ENCODE measurements at places on chromosomes 12 and 14. TPM values are rescaled to one million over a fixed set of nuclear protein-coding genes. Genes with fewer than 3 reads are reported as not detected.

The CELA1 gene
- not detected for total RNA-seq

The MYH6 gene
- not detected for total RNA-seq

The LRRC9 gene
- total RNA-seq = not detected

The ST8SIA1 gene
- total RNA-seq = 17.4 TPM

The NRIP2 gene
- total RNA-seq = 10.0 TPM

The ESPL1 gene
- total RNA-seq = under 0.01 TPM

DNA sequence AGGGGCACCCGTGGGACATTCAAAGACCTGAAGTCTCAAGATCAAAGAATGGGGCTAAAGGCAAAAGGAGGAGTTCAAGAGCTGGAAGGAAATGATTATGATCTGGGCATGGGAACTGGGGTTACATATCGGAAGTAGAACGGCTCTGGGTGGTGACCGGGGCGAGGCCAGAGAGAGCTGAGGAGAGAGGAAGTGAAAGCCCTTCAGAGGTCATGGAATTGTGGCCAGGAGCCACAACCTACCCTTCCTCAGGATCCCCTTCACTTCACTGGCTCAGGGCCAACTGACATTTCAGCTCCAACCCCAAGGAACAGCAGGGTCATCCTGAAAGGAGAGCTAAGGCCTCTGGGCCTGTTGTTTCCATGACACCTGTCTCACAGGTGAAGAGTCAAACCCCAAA, 57.8 kb downstream of the GALNT16 start:
- no peak overlapping the region for H3K4me3 ChIP-seq
- H3K27me3 ChIP-seq = no peaks in the 10 kb centered on the region
- no peaks in the 10 kb centered on the region for H3K36me3 ChIP-seq
- DNase-seq = no peak
- H3K4me1 ChIP-seq = peaks cover 15% of the 10 kb centered on the region

- H3K36me3 ChIP-seq = peaks cover 14% of the 10 kb centered on the region
- H3K27me3 ChIP-seq = no peaks in the 10 kb centered on the region
- no peak overlapping the region for H3K4me3 ChIP-seq
- H3K4me1 ChIP-seq = peaks cover 1% of the 10 kb centered on the region
Observed at GRCh38 chr14:50647753-50648152, 20.4 kb downstream of the SAV1 start.

DNA sequence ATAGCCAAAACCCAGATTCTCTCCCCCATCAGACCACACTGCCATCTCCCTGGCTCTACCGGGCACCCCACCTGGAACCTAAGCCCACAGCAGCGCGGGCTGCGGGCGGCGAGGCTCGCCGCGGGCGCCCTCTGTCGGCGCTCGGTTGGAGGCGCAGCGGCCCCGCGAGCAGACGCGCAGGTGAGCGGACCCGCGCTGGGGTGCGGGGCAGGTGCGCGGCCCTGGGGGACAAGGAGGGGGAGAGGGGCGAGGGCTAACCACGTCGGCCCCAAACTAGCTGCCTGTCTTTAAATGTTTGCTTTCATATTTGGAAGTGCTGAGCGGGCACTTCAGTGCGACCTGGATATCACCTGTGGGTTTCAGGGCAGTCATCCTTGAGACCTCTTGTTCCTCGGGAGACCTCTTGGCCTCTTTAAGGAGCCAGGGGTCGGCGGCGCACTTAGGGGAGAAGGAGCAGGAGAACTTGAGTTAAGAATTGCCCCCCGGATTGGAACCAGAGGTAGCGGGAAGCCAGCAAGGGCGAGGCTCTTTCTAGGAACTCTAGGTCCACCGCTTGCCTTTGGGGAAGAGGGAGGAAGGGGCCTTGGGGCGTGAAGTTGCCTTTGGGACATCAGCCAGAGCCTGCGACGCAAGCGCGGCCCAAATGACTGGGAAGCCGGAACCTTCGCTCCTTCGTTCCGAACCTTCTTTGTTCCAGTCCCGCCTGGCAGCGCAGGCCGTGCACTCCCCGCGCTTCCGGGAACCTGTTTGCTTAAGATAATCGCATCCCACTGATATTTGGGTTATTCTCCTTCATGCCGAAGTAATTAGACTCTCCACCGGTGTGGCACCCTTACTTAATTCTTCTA, 78.7 kb downstream of the NEDD1 start:
- H3K4me3 ChIP-seq = peak overlapping the region; percentile 46
- no peak for DNase-seq
- no peak overlapping the region for H3K27ac ChIP-seq
- H3K4me1 ChIP-seq = peaks cover 12% of the 10 kb centered on the region
- H3K27me3 ChIP-seq = peaks cover 17% of the 10 kb centered on the region
- no peaks in the 10 kb centered on the region for H3K36me3 ChIP-seq

DNA sequence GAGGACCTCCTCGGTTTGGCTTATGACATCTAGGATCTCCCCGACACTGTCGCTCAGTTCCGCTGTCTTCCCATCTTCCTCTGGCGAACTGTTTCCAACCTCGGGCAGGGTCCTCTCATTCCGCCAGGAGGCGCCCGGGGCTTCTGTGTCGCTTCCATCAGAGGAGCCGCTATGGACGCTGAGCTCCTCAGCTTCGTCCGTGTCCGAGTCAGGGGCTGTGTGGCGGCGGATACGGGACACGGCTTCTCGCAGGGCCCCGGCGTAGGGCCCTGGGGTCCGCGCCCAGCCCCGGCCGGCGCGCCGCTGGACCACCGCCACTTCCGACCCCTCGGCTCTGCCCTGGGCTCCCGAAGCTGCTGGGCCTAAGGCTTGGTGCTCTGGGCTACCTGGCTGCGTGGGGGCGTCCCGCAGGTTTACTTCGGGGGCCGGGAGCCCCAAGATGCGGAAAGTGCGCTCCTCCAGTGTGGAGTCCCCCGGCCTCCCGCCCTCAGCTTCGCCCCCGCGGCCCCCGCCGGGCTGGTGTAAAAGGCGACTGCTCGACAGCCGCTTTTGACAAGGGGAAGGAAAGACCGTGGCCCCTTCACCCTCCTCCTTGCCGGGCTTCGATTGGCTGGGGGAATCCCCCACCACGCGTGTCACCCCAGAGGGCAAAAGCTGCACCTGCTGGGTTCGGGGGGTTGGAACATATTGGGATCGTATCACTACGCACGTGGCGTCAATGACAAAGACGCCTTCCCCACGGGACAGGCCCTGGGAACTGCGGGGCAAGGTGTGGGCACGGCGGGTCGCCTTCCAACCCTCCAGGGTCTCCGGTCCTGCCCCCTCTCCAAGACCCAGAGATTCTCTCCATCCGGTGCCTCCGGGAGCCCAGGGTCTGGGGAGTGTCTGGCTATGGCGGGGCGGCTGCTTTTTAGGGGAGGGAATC, 2.1 kb downstream of the DDN start:
- peaks cover 11% of the 10 kb centered on the region for H3K36me3 ChIP-seq
- DNase-seq = peak; percentile 87
- peaks cover 97% of the 10 kb centered on the region for H3K27me3 ChIP-seq

DNA sequence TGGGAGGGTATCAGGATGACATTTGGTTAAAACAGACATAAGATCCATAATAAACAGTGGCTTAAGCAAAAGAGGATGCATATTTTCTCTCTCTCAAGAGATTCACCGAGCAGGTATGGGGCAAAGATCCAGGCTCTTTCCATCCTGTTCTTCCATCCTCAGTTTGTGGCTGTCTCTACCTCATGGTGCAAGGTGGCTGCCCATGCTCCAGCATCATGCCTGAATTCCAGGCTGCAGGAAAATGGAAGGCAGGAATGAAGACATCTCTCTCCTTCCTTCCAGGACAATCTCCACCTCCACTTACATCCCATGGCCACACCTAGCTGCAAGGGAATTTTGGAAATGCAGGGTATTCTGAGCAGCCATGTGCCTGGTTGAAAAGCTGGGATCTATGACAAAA, 136.0 kb downstream of the GLT1D1 start:
- no peaks in the 10 kb centered on the region for H3K4me1 ChIP-seq
- no peaks in the 10 kb centered on the region for H3K36me3 ChIP-seq
- H3K4me3 ChIP-seq = no peak overlapping the region
- no peak overlapping the region for H3K27ac ChIP-seq

DNA sequence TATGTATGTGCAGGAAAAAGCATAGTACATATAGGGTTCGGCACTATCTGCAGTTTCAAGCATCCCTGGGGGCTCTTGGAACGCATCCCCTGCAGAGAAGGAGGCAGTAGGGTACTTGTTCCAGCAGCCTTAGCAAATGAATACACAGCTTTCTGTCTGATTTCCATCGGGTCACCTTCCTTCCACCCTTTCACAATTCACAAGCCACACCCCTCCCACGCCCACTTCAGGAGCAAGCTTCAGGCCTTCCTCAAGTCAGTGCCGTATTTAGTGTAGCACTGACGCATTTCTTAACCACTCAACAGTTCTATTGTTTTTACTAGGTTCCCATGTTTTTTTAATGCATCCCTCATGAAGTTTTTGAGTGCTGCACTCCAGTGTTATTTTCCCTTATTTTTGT, 64.2 kb downstream of the CLMN start:
- no peak for DNase-seq
- no peak overlapping the region for H3K4me3 ChIP-seq
- no peaks in the 10 kb centered on the region for H3K4me1 ChIP-seq
- no peaks in the 10 kb centered on the region for H3K36me3 ChIP-seq
- no peak overlapping the region for H3K27ac ChIP-seq

DNA sequence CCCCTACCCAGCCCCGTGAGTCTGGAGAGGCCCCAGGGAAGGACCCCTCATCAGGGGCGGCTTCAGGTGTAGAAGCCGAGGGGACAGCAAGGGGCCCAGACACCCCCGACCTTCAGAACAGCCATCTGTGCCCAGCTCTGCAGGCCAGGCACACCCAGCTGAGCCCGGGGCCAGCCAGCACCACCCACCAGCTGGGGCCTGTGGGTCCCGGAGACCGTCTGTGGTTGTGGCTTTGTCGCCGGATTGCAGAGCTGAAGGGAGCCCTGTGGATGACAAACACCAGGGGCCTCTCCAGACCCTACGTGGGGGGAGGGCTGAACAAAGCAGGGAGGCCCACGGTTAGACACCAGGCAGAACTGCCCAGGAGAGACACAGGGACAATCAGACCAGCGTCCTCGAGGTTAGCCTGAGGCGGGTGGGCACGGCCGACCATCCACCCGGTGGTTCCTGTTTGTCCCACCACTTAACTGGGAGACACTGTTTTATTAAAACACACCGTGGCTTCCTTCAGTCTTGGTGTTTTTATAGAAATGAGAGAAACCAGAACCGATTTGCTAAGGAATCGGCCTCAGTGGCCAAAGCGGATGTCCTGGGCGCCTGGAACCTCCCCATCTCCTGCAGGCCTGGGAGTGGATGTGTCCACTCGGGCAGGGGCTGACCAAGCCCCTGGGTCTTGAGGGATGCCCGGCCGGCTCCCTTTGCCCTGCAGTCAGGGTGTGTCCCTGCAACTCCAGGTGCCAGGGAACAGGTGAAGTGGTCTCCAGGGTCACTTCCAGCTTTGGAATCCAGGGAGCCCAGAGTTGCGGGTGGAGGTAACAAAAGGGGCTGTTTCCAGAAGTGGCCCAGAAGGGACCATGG, 10.0 kb downstream of the C14orf180 start:
- no peaks in the 10 kb centered on the region for H3K4me1 ChIP-seq
- H3K36me3 ChIP-seq = no peaks in the 10 kb centered on the region
- H3K27me3 ChIP-seq = no peaks in the 10 kb centered on the region

DNA sequence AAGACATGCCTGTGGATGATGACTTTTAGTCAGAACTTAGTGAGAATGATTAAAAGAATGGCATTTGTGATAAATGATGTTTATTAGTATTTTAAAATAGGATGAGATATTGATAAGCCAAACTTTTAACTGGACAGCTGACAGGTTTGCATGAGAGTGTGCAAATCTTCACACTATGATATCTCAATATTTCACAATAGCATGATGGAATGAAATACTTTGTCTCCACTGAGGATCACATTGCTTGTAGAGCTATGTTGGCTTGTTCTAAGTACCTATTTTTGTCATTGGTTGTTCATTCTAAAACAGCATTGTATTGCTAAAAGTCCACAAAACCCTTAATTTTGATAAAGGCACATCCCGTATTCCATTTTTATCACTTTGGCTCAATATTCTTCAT, 322.1 kb downstream of the ACSS3 start:
- H3K27me3 ChIP-seq = no peaks in the 10 kb centered on the region
- DNase-seq = no peak
- H3K4me1 ChIP-seq = no peaks in the 10 kb centered on the region

GRCh38 chr12:22530-23201, 43.9 kb upstream of the IQSEC3 start:
- H3K4me3 ChIP-seq = no peak overlapping the region
- H3K27ac ChIP-seq = no peak overlapping the region
- DNase-seq = no peak
- peaks cover 17% of the 10 kb centered on the region for H3K36me3 ChIP-seq
- no peaks in the 10 kb centered on the region for H3K27me3 ChIP-seq

GRCh38 chr14:26255213-26255612, 342.6 kb downstream of the NOVA1 start:
- H3K4me3 ChIP-seq = no peak overlapping the region
- DNase-seq = no peak
- H3K27ac ChIP-seq = no peak overlapping the region
- H3K27me3 ChIP-seq = no peaks in the 10 kb centered on the region

DNA sequence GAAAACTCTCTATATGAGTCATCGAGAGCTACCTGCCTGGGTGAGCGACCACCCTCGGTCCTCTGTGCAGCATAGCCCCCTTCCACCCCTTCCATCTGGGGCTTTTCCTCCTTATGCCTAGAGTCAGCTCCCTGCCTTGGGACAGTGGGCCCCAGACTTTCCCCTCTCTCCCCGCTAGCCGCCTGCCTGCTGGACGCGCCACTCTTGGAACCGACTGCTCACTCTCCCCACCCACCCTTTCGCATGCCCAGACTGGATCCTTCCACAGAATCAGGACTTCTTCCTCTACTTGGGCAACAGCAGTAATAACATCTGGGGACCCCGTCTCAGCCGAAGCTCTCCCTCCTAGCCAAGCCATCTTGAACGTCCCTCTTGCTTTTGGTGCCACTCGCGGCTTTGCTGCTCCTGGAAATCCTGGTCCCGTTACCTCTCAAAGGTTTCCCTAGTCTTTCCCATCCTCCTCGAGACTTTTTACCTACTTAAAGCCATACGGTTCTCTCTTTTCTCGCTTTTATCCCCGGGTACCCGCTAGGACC, 671 bp downstream of the ESYT1 start:
- H3K27me3 ChIP-seq = no peaks in the 10 kb centered on the region
- peak; percentile 76 for DNase-seq
- peak overlapping the region; percentile 76 for H3K4me3 ChIP-seq
- H3K36me3 ChIP-seq = peaks cover 33% of the 10 kb centered on the region

GRCh38 chr14:75568791-75569190, 9.6 kb upstream of the FLVCR2 start:
- no peaks in the 10 kb centered on the region for H3K36me3 ChIP-seq
- H3K27ac ChIP-seq = no peak overlapping the region
- H3K4me3 ChIP-seq = no peak overlapping the region
- no peak for DNase-seq
- H3K4me1 ChIP-seq = no peaks in the 10 kb centered on the region

DNA sequence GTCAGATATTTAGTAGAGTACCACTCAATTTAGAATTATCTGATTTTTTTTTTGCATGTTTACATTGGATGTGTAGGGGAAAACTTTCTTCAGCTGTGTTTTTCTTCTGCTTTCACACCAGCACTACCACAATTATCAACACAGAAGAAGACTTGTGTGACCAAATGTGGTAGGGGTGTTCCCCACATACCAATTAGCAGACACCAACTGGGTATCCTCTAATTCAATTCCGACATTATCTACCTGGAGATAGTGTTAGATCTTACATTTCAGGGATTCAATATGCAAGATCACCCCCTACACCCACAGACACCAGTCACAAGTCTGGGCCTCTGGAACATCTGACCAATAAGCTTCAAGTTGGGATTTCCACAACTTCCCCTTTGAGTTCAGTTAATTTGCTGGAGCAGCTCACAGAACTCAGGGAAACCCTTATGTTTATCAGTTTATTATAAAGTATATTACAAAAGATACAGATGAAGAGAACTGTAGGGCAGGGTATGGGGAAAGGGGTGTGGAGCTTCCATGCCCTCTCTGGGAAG, 4.1 kb upstream of the KLRG1 start:
- H3K27ac ChIP-seq = no peak overlapping the region
- H3K27me3 ChIP-seq = no peaks in the 10 kb centered on the region
- no peak for DNase-seq
- no peaks in the 10 kb centered on the region for H3K4me1 ChIP-seq
- no peaks in the 10 kb centered on the region for H3K36me3 ChIP-seq

All from sigmoid colon (tissue), 7 donors.